ENCODE measurements at places on chromosomes 11 and 22.

GRCh38 chr11:73055655-73056354 is 86.3 kb downstream of the FCHSD2 start:
- no peak for DNase-seq

DNA sequence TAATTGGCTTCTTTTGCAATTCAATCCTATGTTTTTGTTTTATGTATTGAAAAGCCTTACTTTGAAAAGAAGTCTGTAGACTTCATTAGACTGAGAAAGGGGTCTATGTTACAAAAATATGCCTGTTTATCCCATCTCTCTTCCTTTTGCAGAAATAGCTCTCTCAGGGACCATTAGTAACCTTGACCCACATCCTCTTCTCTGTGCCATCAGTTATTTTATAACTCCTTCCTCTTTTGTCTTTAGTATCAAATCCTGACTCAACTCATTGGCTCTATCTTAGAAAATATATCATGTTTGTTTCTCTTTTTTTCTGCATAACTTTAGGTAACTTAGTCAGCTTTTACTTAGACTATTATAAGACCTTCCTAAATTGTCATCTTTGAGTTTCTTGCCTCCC is 20.3 kb downstream of the ZC3H12C start:
- no peak for DNase-seq

DNA sequence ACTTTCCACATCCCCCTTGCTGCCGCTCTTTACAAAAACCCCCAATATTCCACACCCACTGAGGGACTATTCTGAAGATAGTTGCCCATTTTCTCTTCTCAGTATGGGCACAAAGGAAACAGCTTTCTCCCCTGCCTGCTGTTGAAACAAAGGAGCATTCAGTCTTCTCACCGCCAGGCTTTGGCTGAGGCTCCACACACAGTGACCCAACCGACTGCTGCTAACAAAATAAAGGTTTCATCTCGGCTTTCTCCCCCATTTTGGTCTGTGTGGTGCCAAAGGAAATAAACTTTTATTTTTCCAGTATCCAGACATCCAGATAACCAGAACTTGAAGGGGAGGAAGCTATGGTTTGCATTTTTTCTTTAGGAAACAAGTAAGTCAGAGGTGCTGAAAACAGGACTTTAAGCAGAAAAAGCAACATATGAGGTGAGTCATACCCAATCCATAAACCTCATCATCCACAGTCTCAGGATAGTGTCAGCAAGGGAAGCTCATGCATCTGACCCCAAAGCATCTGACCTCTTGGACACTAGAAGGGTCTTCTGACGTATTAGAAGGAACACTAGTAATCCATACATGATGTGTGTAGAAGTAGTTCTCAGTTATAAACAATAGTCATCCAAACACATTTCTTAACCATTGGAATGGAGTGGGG is 6.4 kb downstream of the CLMP start:
- no peak for DNase-seq

GRCh38 chr22:50526108-50526833 is 873 bp upstream of the SCO2 start:
- peak; percentile 51 for DNase-seq

DNA sequence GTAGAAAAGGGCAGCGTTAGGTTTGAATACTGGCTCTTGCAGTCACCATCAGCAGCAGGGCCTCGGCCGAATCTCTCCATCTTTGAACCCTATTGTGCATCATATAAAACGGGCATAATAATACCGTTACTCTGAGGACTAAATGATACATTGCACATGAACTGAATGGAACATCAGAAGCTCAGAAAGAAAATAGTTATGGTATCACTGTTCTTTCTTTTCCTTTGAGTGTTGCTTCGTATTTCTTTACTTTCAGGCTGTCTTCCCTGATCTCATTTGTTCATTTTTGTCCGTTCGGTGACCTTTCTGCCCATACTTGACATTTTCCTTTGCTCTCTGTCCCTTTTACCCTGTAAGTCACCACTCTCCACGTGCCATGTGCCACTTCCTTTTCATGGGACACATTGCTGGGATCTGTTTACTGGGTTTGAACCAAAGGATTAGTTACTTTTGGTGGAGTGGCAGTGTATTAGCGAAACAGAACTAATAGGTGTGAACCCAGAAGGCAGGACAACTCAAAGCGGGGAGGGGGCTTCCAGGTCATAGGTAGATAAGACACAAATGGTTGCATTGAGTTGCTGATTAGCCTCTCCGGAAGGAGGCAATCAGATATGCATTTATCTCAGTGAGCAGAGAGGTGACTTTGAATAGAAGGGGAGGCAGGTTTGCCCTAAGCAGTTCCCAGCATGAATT is 717 bp upstream of the ZNF202 start:
- DNase-seq, result peak; percentile 37

Data from SHP77 treated with DMSO at 0.1 percent for 48 hours (cell line).